ENCODE measurements at places on chromosomes 4 and X.

DNA sequence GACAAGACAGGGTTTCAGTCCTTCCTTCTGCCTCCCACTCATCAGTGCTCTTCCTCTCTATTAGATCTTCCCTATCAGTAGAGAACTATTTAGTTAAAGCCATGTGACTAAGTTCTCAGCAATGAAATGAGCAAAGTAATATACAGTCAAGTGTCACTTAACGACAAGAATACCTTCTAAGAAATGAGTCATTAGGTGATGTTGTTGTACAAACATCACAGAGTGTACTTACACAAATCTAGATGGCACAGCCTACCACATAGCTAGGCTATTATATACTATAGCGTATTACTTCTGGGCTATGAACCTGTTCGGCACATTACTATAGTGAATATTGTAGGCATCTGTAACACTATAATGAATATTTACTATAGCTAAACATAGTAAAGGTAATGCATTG lies 71.3 kb downstream of the POU4F2 start:
- DNase-seq = no peak

DNA sequence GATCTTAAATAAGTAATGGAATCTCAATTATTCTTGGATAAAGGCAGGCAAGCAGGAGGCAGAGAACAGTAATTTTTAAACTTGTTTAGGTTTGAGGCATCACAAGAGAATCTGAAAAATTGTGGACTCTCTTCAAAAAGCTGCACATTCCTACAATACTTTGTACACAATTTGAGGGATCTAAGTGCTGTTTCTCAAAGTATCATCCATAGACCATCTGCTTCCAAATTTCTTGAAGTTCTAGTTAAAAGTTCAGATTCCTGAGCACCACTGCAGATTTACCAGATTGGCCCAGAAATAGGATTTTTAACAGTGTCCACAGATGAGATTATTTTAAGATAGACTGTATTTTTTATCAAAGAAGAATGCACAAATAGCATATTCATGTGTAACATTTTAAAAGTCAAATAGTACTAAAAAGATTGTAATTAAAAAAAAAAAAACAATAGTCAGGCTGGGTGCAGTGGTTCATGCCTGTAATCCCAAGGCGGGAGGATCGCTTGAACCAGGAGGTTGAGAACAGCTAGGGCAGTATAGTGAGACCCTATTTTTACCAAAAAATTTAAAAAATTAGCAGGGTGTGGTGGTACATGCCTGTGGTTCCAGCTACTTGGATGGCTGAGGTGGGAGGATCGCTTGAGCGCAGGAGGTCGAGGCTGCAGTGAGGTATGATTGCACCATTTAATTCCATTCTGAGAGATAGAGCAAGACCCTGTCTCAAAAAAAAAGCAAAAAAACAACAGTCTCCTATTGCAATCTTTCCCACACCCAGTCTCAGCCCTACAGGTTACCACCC lies 14.2 kb upstream of the FNIP2 start:
- DNase-seq = no peak

- DNase-seq = no peak
Observed at GRCh38 chr4:153426207-153426885, 39.8 kb upstream of the TMEM131L start.

DNA sequence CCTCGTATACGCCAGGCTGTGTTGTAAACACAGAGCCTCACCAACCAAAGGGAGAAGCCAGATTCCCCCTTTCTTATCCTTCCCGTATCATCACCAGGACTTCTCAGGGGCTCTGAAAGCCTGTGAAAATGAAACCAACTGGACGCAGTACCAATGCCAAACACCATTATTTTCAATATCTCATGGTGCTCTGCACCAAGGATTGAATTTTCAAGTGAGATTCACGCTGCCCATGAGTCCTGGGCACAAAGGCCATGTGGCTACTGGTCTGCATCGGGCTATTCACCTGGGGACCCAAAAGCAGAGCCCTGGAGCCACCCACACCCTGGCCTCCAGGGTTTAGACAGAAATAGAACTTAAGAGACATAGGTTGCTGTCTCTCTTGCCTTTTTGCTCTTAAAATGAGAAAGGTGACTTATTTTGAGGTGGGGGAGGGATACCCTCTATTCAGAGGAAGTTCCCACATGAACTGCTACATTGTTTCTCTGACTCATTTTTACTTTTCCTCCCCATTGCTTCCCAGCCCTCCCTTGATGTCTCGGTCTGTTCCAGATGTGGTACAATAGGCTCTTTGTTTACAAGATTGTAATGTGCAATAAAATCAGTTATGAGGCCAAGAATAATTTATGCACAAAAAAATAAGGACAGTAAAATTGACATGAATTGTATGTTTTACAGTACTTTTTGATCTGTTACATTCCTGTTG lies 55.4 kb downstream of the MAML3 start:
- DNase-seq = no peak

GRCh38 chrX:11336201-11336600 lies 43.0 kb downstream of the AMELX start:
- no peak for DNase-seq

All from NCI-H187 treated with DMSO at 0.1 percent for 48 hours (cell line).